ENCODE measurements at places on chromosomes 1 and 21. TPM values are rescaled to one million over a fixed set of nuclear protein-coding genes. Genes with fewer than 3 reads are reported as not detected.
A peak's percentile ranks its signal among the peaks of the same experiment; 100 is the strongest.

DNA sequence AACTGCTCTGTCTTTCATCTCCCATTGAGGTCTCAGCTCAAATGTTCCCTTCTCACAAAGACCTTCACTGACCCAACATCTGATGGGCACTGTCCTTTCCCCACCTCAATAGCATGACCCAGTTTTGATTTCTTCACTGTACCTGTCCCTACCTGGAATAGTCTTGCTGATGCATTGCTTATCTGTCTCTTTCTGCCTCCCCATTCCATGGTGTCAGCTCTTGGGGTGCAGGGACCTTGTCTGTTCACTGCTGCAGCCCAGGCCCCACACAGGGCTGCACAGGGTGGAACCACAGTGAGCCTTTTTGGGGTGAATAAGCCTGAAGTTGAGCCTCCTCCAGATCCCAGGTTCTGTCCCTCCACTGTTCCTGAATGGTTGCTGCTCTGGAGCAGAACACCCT is 414.9 kb downstream of the PTPRU start:
- DNase-seq = no peak

Gene OR2T33
- polyA plus RNA-seq = not detected

DNA sequence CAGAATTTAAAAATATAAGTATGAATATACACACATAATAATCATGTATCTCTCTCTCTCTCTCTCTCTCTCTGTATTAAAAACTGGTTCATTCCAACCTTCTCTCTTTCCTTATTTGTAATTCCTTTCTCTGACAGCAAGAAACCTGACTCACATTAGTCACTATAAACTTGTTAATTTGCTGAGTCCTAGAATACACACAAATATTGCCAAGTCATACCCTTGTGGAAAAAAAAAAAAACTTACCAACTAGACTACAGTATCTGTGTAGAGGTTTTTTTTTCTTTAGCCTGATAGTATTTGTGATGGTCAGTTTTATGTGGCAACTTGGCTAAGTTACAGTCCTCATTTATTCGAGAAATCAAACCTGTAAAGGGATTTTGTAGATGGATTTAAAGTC is 26.3 kb upstream of the NHLH2 start:
- DNase-seq = no peak

DNA sequence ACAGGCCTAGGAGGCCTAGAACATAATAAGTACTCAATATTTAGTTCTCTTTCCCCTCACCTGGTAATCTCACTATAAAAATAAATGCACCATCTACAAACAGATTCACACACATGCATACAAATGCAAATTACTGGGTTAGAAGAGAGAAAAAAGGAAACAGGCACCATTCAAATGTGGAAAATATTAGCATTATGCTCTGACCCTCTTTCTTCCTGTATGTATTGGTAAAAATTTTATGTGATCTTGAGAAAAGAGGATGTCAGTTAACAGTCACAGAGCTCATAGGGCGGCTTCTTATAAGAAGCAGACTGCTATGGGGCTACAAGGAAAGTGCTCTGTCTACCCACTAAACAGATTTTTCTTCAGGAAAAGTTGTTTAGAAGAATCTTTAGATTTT is 565.4 kb downstream of the LMO4 start:
- no peak for DNase-seq

DNA sequence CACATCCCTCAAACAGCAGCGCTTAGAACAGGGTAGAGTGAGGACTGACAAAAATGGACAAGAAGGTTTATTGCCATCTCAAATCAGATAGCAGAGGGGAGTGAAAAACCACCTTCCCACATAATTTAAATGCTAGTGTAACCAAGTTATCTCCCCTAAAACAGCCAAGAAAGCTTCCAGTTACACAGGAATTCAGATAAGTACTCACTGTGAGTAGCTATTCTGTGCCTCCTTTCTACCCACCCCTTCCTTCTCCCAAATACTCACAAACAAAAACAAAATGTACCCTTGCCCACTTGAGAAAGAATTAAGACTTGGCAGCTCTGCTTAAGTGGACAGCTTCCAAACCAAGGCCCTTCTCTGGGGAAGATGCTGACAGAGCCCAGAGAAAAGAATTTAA is 9.1 kb downstream of the OTUD7B start:
- DNase-seq = no peak

Gene TNFRSF9
- polyA plus RNA-seq = 0.12 TPM

Gene GSTM5
- 19.8 TPM for polyA plus RNA-seq

Gene UTP25
- polyA plus RNA-seq = 7.2 TPM

DNA sequence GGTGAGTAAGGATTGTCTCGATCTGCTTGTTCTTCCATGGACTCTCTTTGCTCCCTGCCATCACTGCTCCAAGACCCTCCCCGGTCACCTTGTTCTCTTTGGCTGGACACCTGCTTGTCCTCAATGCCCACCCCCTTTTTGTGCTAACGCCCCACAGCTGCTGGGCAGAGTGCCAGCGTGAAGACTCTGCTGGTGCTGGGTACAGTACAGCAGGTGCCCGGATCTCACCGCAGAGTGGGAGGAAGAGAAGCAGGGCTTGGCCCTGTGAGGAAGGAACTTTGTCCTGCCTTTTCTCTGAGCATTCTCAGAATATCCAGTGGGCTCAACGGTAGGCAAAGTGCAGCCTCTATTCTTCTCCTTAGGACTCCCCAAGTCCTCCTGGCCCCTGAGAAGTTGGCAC is 90.1 kb downstream of the PLXNA2 start:
- DNase-seq = no peak

DNA sequence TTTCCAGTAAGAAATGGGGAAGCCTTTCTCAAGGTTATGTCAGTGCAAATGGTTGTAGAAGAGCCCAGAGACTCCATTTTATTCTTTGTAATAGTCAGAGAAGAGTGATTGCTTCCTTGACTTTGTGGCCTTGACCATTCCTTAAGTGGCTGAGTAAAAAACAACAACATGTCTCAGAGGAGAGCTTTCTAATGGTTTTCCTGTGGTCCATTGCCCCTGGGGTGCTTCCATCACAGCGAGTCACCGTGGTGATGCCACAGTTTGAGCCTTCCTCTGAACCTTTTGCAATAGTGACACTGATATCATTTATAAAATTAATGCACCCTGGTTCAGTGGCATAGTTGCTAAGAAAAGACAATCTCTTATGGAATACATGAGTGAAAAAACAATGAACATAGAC is 38.6 kb downstream of the PAPPA2 start:
- DNase-seq = no peak

Gene LORICRIN
- not detected for polyA plus RNA-seq

GRCh38 chr1:221022331-221022730 is 143.1 kb downstream of the HLX start:
- no peak for DNase-seq

DNA sequence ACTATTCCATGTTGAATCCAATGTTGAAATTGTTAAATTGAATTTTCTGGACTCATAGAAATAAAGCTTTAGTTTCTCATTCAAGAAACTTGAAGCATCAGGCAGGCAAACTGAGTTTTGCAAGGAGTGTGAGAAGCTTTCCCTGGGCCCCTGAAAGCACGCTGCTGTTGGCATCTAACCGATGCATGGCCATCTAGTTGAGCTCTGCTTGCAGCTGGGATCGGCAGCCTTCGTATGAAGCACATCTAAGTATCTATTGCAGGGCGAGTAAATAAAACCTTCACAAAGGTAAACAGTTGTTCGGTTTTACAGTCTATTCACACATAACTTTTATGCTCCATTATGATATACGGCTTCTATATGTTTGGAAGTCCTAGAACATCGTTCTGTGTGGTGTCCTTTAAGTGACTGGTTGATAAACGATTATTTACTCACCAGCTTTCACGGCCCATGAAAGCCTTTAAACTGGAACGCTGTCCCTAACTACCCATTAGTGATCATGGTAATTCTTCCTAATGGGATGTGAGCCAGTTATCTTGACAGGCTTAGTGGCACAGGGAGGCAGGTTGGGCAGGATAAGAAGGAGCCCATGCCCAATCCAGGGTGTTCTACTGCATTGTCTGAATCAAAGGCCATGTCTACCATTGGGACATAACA is 71.7 kb downstream of the SEC16B start:
- no peak for DNase-seq

DNA sequence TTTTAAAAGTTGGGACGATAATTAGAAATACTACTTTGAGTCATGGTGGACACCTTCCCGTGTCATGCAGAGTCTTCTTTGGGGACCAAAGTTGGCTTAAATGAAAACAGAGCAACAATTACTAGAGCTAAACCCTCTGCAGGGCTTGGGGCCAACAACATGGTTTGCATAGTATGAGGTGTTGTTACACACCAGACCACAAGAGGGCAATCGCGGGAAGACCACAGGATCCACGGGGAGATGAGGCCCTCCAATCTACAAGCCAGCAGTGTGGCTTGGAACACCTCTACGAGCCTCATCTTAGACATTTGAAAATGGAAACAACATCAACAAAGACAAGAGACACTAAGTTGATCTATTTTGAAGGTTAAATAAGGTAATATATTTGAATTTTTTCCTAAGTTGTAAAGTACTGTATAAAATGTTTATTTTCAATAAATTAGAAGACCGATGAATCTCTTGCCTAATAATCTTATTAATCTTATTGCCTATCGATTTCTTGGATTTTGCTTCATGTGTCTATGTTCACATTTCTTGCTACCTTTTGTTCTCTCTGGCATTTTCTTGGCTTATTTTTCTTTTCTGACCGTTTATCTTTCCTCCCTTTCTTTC is 8.2 kb upstream of the SMCP start:
- peak; percentile 46 for DNase-seq

- no peak for DNase-seq
Measured at GRCh38 chr1:31467005-31467674, 54.1 kb downstream of the SERINC2 start.

DNA sequence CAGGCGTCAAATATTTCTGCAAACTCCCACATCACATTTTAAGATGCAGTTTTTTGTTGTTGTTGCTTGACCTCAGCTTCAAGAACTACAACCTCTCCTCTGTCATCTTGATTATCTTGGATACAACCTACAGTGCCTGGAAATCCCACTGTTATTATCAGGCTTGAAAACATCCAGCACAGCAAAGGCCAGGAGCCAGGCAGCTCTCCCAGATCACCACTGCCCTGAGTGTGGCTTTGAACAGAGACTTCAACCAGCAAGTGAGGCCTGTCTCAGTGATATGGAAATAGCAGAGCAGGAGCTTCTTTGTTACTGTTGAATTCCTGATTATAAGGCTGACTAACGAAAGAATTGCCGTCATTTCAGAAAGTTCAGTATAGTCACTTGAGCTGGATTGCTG is 28.5 kb downstream of the CCDC190 start:
- no peak for DNase-seq

DNA sequence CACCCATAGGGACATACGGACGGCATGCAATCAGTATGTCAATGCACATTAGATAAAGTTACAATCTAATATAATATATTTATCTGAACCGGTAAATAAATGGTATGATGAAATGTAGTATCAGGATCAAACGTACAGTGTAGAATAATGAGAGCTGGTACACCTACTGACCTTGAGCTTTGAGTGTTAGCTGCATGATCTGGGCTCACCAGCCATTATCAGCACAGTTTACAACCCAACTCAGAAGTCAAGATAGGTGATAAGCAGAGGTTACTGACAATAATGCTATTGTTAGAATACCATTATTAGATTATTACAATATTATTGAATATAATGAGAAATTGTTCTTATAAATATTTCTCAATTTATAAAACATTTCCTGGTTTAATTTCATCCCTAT is 103.0 kb upstream of the ESRRG start:
- no peak for DNase-seq

DNA sequence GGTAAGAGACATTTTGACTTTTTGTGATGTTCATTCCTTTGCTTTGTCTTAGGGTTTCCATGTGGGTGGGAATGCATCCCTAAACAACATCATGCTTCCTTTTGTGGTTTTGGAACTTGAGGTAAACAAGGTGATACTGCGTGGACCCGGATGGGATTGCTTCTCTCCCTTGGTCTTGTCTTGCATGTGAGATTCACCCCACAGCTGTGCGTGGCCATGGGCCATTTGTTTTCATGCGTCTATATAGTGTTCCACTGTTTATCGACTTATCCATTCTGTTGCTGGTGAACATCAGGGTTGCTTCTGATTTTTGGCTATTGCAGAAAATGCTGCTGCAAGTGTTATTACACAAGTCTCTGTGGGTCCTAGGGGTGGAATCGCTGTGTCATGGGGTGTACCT is 21.1 kb downstream of the CRYAA start:
- no peak for DNase-seq

Gene TTC39A
- 5.0 TPM for polyA plus RNA-seq

DNA sequence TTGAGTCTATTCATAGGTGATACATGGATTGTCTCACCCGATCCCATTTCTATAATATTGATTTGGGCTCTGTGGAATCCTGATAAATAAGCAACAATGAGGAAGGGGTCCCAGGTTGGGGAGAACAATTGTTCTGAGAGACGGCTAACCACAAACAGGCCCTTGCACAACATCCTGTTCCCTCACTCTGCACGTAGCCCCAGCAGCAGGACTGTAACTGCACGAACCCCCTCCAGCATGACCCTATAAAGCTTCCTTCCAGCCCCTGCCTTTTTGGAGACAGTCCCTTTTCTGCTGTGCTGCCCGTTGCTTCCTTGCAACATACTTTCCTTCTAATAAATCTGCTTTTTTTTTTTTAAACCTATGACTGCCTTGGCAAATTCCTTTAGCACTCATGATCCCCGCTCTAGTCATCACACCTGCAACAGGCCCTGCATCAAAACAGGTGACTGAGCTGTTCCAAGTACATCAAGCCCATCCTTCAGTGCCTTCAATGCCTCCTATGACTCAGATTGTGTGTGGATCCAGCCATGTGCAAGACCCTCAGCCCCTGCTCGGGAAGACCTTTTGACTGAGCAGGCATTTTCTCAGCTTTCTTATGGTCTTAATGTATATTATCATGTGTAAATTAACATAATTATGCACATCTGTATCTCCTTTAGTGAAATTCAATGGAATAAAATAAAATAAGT is 63.7 kb upstream of the B3GALNT2 start:
- no peak for DNase-seq

- DNase-seq = peak; percentile 65
Measured at GRCh38 chr1:15684042-15684461, at the start of gene PLEKHM2. Gene PLEKHM2 (plus strand): TSS chr1:15684320. CDS start chr1:15684559, 239 bp downstream.

DNA sequence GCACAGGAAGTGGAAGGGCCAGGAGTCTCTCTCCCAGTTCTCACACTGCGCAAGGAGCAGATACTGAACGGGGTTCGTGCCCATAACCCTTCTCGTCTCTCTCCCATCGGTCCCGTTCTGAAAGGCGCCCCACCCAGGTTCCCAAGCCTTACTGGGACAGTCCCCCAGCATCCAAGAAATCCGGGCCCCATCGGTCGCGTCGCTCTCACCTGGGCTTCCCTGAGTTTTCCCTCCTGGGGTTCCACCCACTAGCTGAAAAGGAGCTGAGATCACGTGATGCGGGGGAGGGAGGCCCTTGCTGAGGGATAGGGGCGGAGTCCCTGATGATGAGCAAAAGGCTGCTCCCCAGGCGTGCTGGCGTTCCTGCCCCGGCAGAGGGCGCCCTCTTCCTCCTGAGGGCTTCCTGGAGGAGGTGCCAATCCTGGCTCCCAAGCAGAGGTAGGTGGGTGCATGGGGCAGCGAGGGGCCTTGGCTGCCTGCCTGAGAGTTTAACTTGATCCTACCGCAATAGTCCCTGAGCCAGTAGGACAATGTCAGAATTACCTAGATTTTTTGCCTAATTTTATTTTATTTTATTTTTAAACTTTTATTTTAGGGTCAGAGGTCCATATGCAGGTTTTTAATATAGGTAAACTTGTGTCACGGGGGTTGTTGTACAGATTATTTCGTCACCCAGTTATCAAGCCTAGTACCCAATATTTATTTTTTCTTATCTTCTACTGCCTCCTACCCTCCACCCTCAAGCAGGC is at the start of gene SPOCD1:
TSS of gene SPOCD1 (minus strand) at position 271 of the 749 bp plus-strand sequence. CDS start 689 bp downstream, outside the sequence.
- DNase-seq = no peak

Gene C1orf167
- polyA plus RNA-seq = 7.2 TPM

Gene KRTAP10-8
- polyA plus RNA-seq = not detected
